ENCODE measurements at places on chromosomes 13 and 19.

- no peak for DNase-seq
Observed at GRCh38 chr19:20612711-20613316, 47.2 kb upstream of the ZNF737 start.

DNA sequence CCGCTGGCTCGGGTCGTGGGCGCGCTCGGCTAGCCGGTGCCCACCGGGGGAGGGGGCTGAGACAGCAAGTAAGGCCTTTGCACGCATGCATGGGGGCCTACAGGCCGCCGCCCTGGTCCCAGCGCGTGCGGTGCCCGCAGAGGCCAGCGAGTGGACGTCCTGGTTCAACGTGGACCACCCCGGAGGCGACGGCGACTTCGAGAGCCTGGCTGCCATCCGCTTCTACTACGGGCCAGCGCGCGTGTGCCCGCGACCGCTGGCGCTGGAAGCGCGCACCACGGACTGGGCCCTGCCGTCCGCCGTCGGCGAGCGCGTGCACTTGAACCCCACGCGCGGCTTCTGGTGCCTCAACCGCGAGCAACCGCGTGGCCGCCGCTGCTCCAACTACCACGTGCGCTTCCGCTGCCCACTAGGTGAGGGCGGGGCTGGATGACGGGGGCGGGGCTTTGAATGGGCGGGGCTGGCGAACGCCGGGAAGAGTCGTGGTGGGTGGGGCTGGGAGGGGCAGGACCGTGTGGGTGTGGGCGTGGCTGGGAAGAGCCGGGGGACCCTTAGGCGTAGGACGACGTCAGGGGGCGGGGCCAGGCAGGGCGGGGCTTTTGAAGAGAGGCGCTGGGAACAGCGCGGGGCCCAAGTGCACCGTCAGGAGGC is 2.1 kb downstream of the CILP2 start:
- DNase-seq: no peak

GRCh38 chr13:35554972-35555623 is 78.6 kb upstream of the MAB21L1 start:
- DNase-seq: no peak

GRCh38 chr19:31140717-31141116 is 208.5 kb downstream of the TSHZ3 start:
- no peak for DNase-seq

- no peak for DNase-seq
Observed at GRCh38 chr13:113592571-113592970, 8.0 kb downstream of the TFDP1 start.

DNA sequence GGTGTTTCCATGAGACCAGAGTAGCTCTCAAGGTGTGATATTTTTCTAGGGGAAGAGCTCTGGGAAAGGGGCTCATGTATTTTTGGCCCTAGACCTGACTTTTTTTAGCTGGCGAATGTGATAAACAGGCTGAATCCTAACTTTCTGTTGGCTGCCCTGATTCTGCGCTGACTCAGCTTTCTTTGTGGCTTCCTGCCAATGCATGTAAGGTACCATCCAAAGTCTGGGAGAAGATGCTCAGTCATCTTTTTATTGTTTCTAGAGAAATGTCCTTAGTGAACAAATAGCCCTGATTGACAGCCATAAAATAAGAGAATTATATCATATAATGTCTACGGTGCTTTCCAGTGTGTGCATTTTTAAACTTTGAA is 113.6 kb upstream of the MBNL2 start:
- no peak for DNase-seq

GRCh38 chr13:72431981-72432682 is 295.3 kb downstream of the MZT1 start:
- DNase-seq: no peak

DNA sequence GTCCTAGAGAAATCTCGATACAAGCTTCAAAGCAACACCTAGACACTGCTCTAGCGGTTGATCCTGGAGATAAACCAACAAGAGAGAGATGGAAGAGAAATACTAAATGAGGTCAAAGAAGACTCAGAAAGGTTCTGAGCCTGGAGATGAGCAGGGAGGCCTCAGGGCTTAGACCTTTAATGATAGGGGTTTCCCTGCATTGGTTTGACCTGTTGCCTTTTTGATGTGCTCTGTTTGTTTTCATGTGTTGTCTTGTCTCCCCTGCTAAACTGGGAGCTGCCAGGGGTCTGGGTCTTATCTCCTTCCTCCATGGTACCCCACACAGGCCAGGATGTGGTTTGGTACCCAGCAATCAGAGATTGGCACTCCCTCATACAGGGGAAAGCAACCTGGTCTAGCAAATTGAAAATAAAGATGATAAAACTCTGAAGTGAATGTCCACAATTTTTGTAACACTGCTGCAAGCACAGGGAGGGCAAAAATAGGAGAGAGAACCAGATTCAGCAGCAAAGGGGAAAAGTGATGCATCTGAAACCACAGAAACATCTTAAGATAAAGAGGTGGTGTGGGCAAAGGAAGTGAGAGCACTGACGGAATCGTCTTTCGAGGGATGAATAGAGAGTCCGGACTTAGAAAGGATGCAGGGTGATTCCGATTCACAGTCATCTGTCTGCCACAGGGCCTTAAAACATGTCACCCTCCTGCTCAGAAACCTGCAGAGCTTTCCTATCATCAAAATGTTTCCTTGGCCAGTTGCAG is 3.5 kb downstream of the FFAR2 start:
- no peak for DNase-seq

DNA sequence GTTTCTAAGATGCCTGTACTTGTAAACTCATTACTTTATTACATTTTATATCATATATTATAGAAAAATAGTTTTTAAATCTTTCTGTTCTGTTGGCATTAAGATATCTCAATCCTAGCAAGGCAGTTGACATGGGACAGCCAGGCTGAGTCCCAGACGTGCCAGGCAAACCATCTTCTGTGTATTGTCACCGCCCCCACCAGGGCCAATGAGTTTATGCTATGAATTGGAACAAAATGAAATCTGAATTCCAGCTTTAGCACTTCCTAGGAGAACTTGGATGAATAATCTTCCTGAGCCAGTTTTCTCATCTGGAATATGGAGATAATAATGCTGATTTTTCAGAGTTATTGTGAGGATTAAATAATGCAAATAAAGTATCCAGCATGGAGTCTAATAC is 79.9 kb upstream of the GSX1 start:
- no peak for DNase-seq

GRCh38 chr19:40611096-40611495 is 9.9 kb downstream of the LTBP4 start:
- DNase-seq: no peak

GRCh38 chr19:3179739-3180293 is 1.2 kb downstream of the S1PR4 start:
- DNase-seq: no peak

- DNase-seq: no peak
Observed at GRCh38 chr13:93646245-93646644, 419.6 kb downstream of the GPC6 start.

Measured in cortex of kidney (tissue), 1 donor.